ENCODE measurements at places on chromosomes 2 and 18.
A peak's percentile ranks its signal among the peaks of the same experiment; 100 is the strongest.

DNA sequence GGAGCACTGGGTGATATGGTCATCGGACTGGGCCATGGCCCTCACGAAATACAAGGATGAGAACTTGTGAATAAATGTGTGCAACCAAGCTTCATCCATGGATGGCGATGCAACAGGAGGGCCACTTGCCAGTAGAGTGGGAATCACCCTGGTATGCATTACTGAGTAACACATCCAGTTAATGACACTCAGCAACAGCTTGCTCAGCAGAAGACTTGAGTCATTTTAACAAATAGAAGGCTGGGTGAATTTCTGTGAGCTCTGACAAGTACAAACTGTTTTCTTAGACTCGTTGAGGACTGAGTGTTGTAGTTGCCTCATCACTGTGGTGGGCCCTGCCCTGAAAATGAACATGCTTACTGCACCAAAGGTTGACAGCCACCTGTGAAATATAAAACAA lies 221.6 kb downstream of the NCKAP5 start:
- DNase-seq: no peak

DNA sequence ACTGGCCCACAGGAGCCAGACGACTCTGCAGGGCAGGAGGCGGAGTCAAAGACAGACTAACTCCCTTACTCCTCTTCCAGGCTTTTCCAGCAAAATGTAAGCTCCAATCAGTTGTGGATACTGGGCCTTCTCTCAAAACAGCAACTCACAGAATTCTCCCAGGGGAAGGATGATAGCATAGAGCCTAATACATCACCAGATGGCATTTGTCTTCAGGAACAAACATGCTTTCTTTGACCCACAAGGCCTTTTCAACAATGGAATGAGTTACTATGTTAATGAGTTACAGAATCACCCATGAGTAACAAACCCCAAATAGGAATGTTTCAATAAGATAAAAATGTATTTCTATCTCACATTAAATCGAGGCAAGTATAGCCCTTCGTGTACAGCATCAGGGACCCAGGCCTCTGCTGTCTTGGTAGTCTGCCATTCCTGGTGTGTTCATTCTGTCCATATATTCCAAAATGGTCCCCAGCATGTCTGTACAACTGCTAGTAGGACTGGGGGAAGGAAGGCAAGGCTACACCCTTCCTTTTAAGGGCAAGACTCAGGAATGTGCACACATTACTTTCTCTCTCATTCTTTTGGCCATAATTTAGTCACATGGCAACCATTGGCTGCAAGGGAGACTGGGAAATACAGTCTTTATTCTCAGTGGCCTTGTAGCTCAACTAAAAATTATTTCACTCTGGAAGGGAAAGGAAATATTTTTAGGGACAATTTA lies 76.4 kb downstream of the BOD1L2 start:
- DNase-seq: no peak

DNA sequence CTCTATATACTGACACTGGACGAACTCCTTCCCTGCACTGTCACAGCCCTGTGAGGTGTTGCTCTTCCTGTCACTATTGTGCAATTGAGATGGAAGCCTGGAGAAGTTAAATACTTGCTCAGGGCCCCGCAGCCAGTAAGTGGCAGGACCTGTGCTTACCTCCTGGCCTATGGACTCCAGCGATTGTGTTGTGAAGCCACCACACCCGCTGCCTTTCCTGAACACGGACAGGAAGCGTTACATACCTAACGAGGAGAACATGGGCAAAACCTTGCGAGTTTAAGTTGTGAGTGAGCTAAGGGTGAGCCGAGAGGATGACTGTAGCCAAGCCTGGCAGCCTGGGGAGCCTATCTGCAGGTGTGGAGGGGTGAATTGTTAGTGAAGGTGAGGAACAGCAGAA lies 26.1 kb downstream of the RAB31 start:
- no peak for DNase-seq

DNA sequence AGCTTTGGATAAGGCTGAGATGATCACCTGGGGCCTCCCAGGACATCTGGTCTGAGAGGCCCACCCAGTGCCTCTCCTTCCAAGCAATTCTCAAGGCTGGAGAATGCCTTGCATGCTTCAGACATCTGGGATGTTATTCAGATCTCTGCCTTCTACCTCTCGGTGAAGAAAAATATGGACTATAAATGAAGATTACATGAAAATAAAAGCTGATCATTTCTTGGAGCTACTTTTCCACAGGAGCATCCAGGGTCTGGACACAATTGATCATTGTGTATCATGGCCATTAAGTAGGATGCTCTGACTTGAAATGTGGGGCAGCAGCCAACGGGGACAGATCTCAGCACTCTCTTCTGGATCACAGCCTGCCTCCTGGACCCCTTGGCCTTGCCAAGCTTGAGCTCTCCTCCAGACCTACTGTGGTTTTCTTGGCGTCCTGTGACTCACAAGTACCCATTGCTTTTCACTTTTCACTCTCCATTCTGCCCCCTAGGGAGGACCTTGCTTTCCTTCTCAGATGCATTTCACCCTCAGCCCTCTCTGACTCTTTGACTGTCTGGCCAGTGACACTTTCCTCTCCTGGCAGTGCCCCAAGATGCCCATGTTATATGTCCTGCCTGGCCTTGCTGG lies 203.1 kb downstream of the INSIG2 start:
- DNase-seq: peak; percentile 72

DNA sequence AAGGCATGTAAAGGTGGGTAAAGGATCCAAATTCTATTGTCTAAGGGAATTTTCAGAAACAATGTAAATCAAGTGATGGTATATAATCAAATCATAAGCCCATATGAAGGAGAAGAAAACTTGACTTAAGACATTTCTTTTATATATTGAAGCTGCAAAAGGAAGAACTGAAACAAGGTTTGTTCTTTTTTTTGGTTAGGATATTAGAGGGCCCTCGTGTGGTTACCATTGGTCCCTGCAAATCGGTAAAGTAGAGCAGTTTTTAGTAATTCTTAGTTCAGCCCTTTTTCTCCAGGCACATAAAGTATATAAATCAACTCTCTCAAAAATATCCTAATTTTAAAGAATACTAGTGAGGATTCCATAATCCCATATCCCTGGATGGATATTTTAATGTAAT lies 105.6 kb upstream of the STK17B start:
- DNase-seq: peak; percentile 70

- no peak for DNase-seq
These were observed 668.0 kb upstream of the FAM98A start for GRCh38 chr2:34266908-34267697.

DNA sequence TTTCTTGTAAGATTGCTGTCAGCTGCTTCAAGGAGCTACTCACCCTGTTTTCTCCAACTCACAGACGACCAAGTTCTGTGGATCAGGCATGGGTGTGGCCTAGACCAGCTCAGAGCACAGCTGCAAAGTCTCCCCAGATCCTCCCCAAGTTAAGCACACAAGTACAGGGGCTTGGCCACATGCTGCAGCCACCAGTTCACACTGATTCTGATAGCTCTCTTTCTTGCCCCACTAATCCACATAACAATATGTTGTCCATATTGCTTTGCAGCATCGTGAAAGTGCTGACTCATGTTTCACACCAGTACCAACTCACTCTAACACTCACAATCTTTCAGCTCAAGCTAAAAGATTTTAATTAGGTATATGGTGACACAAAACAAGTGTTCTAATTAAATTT lies 437.0 kb downstream of the PARD3B start:
- peak; percentile 3 for DNase-seq

DNA sequence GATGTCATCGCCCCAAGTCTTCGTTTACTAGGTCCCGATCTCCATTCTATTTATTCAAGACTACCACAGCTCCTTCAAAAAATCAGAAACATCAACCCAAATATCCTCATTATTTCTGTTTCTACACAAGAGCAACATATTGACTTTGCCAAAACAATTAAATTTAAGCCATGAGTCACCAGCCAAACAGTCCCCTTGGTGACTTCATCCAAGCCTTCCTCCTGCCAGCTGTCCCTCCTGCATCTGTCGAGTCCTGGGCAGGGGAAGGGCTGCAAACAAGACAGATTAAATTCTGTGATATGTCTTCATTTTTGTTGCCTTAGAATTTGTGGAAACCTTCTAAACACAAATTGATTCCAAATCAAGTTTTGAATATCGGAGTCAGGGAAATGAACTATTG lies 110.3 kb downstream of the SP3 start:
- DNase-seq: peak; percentile 75

DNA sequence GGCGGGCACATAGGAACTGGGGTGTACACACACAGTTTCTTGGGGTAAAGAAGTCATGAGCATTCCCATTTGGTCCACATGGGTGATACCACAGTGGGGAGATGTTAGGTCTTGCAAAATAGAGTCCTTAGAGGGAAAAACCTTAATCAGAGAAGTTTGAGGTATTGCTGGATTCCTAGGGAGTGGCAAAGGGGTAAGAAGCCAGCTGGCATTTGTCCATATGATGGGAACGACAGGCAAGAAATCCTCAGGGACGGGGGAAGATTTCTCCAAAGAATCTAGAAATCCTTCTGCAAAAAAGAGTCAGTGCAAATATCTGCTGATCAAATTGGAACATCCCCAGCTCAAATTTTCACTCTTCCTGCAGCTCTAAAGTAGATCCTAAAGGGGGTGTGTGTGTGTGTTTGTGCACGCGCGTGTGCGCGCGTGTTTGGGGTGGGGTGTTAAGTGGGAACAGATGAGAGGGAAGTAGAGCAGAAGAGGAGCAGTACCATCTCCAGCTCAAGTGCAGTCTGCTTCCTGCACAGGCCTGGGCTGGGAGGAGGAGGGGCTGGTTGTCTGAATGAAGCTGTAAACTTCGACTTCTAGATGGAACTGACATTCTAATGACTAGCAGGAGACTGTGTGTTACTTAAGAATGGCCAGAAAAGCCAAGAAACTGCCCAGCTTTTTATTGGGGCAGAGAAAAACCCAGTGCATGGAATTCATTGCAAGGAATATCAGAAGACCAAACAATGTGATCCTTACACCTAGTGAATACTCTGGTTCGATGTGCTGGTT lies 168.0 kb downstream of the SPP2 start:
- peak; percentile 54 for DNase-seq

GRCh38 chr2:101900375-101900774 lies 91.4 kb upstream of the IL1R2 start:
- no peak for DNase-seq
